ENCODE measurements at places on chromosomes 2 and 18.

- peak; percentile 73 for DNase-seq
Measured at GRCh38 chr18:69935319-69936190, 12.1 kb downstream of the CD226 start.

- no peak for DNase-seq
Measured at GRCh38 chr18:79525556-79526467, 130.1 kb downstream of the NFATC1 start.

DNA sequence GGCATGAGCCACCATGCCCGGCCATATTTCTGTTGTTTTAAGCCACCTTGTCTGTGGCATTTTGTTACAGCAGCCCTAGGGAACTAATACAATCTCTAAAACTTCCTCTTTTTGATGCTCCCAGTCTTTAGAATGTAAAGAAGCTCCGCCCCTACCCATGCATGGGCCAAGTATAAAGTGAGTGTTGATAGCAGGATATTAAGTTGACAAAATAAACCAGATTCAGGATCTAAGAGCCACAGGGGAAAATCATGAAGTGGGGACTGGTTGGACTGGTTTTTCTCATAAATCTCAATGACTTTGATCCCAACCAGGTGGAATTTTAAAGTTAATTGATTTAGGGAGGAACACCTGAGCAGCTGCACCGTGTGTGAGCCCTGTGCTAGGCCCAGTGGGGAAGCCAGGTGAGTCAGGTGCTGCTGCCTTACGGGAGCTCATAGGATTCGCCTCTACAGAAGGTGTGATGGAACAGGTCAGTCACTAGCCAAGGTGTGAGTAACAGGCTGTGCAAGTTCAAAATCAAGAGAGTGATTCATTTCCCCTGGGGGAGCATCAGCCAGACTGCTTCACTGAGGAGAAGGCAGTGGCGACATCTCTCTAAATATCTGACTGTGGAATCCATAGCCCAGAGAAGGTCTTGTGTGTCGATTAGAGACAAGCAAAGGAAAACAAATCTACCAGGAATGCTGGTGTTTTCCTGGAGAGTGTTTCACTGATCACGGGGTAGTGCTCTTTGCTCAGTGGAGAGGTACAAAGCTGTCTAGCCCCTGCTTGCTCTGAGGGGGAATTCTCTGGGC lies 63.0 kb upstream of the MSH2 start:
- no peak for DNase-seq

GRCh38 chr2:225558399-225559071 lies 159.0 kb downstream of the NYAP2 start:
- DNase-seq, result no peak

DNA sequence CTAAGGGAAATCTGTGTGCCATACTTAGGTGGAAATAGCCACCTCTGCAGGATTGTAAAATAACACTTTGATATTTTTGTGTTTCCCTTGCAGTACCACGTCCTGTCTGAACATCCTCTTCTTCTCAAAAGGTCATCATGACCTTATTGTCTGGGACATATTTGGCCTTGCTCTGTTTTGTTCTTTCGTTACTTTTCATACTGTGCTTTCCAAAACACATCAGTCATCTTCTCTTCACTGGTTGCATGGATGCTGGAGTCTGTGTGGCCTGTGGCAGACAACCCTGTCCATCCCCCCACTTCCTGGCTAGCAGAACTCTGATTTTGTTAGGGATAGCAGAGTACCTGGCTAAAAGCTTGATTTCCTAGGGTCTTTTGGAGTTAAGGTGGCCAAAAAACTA lies 9.4 kb upstream of the GREB1 start:
- DNase-seq, result no peak

DNA sequence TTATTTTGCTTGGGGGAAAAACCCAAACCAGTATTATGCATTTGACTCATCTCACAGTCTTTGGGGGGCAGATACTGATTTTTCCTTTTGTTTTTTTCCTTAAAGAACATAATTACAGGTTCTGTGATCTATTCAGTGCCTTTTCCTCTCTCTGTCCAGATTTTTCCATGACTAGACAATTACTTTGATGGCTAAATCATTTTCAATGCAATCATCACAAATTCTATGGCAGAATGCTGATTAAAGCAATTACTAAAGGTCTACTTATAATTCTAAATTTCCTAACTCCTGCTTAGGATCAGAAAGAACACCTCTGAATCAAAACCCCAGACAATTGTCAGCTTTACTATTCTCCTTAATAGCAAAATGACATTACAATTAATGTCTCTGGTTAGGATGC lies 38.8 kb downstream of the POLR1A start:
- DNase-seq, result no peak

DNA sequence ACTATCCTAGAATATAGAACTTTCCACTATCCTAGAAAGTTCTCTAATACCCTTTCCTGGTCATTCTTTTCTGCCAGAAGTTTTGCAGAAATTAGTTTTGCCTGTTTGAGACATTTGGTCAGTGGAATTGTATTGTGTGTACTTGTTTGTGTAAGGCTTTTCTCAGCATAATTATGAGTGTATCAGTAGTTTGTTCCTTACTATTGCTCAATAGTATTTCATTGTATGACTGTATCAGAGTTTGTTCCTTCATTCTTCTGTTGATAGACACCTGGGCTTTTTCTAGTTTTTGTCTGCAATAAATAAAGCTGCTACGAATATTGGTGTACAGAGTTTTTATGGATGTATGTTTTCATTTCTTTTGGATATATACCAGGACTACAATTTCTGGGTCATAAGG lies 27.2 kb downstream of the CCDC138 start:
- no peak for DNase-seq

DNA sequence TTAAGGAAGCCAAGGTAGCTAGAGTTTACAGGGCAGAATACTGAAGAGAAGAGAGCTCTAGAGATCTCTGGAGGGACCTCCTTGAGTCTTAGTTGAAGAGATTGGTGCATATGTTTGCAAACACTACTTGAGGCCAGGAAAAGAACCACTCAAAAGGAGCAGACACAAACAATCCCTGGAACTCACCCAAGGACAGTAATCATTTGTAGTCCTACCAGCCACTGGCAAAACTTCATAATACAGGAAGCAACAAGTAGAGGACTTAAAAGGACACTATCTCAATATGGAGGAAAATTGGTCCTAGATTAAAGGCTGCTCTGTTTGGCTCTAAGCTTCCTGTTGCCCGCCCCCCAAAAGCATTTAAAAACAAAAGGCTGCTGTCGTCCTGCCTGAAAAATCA lies 46.9 kb upstream of the UBXN4 start:
- DNase-seq, result no peak

DNA sequence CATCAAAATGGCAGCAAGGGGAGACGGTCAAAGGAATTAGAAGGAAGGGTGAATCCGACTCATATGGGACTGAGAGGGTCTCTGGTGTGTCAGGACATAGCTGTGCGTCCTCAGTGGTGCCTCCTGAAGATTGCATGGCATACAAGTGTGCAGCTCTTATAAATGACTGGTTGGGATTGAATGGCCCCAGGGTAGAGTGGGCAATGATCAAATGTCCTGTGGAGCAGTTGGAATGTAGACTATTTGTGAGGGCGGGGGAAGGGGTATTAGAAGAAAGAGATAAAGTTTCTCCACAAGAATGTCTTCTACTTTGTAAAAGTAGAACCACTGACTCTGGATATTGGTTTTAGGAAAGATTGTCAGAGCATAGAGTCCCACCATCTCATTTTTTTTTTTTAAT lies 24.6 kb downstream of the CTLA4 start:
- no peak for DNase-seq

GRCh38 chr2:12293874-12294273 lies 422.9 kb upstream of the TRIB2 start:
- no peak for DNase-seq

- peak; percentile 33 for DNase-seq
Measured at GRCh38 chr2:46230115-46230571, 67.1 kb upstream of the EPAS1 start.

Data from suppressor macrophage treated with lipopolysaccharide for 1 hour (primary cell).